Stimulated activated CD8-positive, alpha-beta memory T cell treated with anti-CD3 and anti-CD28 coated beads, Interleukin-4, amount 100 ng/mL, for 4 hours (primary cell): ENCODE measurements at places on chromosomes 11 and 22.

DNA sequence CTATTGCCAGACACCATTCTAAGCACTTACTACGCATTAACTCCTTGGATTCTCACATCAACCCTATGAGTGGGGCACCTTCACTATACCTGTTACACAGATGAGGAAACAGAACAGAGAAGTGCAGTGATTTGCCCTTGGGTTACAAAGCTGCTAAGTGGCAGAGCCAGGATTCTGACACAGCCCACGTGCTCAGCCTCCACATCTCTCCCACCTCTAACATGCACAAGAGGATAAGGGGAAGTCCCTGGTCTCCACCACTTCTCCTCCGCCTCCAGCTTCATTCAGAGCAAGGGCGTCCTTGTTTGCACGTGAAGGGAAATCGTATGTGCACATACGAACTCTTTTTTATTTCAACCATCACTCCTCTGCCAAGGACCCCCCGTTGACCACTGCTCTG, 53.7 kb downstream of the CDON start:
- DNase-seq = no peak

DNA sequence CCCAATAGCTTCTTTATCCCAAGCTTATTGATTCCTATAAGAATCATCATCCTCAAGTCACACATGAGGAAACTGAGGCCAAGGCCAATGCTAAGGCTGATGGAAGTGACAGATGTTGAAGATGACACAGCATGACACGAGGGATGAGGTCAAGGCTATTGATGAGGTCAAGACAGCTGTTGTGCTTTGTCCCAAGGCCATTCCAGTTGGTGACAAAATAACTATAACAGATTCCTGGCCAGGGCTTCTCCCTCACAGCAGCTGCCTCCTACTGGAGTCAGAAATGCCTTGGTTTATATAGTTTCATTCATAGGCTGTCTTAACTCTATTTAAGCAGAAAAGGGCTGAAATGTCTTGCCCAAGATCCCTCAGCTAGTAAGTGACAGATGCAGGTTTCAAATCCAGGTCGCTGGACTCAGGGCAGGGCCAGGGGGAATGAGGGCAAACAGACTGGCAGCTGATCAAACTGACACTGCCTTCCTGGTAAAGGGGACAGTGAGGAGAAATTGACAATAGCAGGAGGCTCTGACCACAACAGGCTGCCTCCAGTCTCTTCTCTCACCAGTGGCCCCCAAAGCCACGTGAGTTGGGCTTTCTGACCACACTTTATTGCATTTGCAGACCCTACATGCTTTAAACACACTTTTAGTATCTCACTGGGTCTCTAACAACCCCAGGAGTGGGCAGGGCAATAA, 16.5 kb downstream of the MIF start:
- no peak for DNase-seq

- DNase-seq = no peak
Measured at GRCh38 chr11:44873537-44873936, 77.1 kb downstream of the TP53I11 start.

DNA sequence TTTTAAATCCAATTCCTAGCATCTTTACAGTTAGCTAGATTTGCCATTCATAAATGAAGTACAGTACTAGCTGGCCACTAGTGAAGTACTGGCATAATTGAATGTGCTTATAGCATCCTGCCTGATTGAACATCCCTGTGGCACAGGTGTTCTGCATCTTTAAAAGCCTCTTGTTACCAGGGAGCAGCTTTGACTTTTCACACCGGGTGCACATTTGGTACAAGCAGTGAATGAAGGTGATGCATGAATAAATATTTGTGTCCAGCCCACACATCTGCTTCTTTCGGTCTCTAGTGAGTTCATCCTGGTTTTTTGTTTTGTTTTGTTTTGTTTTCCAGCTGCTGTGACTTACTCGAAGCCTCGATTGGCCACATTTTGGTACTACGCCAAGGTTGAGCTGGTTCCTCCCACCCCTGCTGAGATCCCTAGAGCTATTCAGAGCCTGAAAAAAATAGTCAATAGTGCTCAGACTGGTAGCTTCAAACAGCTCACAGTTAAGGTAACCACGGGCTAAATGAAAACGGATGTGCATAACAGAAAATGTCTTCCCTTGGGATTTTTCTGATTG, 5.3 kb downstream of the ATP5MG start:
- no peak for DNase-seq

DNA sequence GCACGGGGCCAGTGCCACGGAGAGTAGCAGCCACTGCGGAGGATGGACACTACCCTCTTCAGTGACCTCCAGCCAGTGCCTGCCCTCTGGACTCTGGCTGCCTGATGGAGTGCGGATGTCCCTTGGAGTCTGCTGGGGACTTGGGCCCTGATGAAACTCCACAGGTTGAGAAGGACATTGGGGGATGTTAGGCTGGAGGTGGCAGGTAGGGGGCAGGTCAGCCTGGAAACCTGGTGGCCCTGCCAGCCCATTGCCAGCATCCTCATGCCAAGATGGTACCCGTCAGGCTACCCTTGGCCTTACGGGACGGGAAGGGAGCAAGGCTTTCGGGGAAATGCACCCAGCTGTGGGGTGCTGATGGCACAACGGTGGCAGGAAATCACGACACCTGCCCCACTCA, 4.0 kb downstream of the CABP7 start:
- DNase-seq = no peak
